ENCODE measurements at places on chromosomes 1 and 21.

DNA sequence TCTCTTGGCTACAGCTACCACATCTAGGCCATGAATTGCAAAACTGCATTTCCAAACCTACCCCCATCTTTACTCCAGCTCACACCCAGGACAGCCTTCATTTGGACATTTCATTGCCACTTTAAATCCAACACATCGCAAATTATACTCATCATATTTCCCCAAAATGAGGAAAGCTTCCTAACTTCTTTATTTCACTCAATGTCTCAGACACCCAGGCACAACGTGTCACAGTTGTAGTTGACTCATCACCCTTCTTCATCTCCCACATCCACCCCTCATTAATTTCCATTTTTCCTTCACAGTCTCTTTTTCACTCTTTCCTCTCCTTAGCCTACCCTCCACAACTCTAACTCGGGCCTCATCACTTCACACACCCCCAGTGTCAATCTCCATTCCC is 6.7 kb downstream of the OTUD7B start:
- no peak for DNase-seq

- no peak for DNase-seq
These were observed 3.8 kb upstream of the CA6 start for GRCh38 chr1:8941906-8942305.

- DNase-seq: no peak
These were observed 335.8 kb upstream of the KAZN start for GRCh38 chr1:14262637-14263036.

DNA sequence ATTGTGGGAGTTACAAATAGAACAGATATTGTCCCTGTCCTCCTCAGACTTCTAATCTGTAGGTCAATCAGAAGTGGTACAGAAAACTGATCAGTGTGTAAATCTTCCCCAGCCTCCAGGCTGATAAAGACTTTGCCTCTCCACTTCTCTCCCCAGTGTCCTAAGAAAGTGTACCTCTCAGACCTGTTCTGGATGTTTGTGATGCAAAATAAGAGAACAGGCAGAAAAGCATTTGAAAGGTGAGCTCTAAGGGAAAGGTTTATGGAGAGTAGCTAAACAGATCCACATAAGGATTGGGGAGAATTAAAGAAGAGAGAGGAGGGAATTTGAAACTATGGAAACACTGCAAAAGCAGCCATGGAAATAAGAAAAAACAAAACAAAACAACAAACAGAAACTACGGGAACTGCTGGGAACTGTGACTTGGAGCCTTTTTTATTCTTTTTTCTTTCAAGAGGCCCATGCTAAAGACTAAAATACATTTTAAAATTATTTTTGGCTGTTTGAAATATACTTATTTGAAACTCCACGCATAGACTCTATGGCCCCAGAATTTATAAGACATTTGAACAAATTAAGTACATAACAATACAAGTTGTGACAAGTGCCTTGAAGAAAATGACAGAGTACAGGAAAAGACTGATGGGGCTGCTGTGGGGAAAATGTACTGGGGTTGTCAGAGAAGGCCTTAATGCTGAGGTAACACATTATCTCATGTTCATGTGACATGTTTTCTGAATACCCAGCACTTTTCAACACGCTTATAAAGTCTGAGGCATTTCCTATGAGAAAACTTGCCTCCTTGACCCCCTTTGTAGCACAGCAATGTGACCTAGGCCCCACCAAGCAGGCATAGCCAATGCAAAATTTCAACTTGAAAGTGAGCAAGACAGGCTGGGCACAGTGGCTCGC is 51.2 kb downstream of the TRAF5 start:
- no peak for DNase-seq

GRCh38 chr1:37415611-37416244 is 58.7 kb upstream of the ZC3H12A start:
- no peak for DNase-seq

GRCh38 chr21:23455676-23456075 is 2151.6 kb downstream of the MRPL39 start:
- DNase-seq: no peak

DNA sequence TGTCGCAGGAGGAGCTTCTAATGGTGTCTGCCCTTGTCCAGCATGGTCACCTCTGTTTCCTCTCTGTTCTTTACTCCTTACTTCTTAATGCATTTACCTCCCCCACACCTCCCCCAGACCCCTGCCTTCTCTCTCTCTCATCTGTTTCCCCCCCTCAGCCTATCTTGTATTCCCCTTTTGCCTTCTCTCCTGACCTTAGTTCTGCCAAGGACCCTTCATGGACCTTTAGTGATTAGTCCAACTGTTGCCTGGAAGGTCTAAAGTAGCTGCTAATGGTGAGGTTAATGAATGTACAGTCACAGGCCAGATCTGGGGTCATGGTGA is 42.3 kb upstream of the PPP2R5A start:
- no peak for DNase-seq

- DNase-seq: no peak
These were observed 36.1 kb downstream of the DPH5 start for GRCh38 chr1:100989306-100990077.
